GM23248 (cell line): ENCODE measurements at places on chromosomes 2 and 18. TPM values are rescaled to one million over a fixed set of nuclear protein-coding genes. Genes with fewer than 3 reads are reported as not detected.
A peak's percentile ranks its signal among the peaks of the same experiment; 100 is the strongest.

Gene KLHL29
- 4.7 and 6.4 TPM in 2 replicates for total RNA-seq

Gene ALLC
- total RNA-seq = not detected in 2 replicates

Gene ZSWIM2
- total RNA-seq = not detected in 2 replicates

Gene COL3A1
- 2,141 and 2,153 TPM in 2 replicates for total RNA-seq

Gene TMEM163
- not detected in 2 replicates for total RNA-seq

Gene ASPRV1
- under 0.01 and 0.86 TPM in 2 replicates for total RNA-seq

Gene CNGA3
- total RNA-seq = under 0.01 and 0.51 TPM in 2 replicates

Gene RPS27A
- 1,113 and 1,144 TPM in 2 replicates for total RNA-seq

Gene TXNDC9
- total RNA-seq = 63.4 and 75.1 TPM in 2 replicates

Gene CD302
- total RNA-seq = 8.0 and 13.9 TPM in 2 replicates

Gene VWA3B
- not detected in 2 replicates for total RNA-seq

GRCh38 chr18:79789901-79790890 is 7.5 kb upstream of the KCNG2 start:
- no peaks in the 10 kb centered on the region for H3K36me3 ChIP-seq
- no peak for DNase-seq
- peaks cover 14% of the 10 kb centered on the region; the same call in 1 of the 2 replicates for H3K4me1 ChIP-seq
- H3K4me3 ChIP-seq = no peak overlapping the region

DNA sequence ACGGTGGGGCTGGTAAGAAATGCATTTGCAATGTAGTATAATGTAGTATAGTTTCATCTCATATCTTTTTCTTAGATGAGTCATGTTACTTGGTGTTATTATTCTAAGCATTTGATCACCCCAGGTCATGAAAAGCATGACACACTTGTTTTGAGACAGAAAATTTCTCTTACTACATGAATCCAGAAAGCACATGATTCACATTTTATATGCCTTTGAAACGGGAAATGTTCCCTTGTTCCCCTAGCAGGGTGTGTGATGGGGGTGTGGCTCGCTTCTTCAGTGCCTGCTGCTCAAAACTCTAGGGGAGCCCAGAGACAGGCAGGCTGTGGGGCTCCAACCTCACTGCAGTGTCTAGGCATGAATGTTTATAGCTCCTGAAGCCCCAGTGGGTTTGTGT is 116.0 kb upstream of the RAB27B start:
- H3K27ac ChIP-seq = no peak overlapping the region
- DNase-seq = peak; percentile 79
- H3K27me3 ChIP-seq = no peaks in the 10 kb centered on the region
- no peak overlapping the region for H3K4me3 ChIP-seq

- peak; percentile 53 for DNase-seq
- no peak overlapping the region for H3K27ac ChIP-seq
- no peak overlapping the region for H3K4me3 ChIP-seq
- H3K4me1 ChIP-seq = 0 out of 2 replicates have a peak, but pooled peaks cover 8% of the 10 kb centered on the region
These were observed 228.0 kb upstream of the ID2 start for GRCh38 chr2:8453904-8454302.

DNA sequence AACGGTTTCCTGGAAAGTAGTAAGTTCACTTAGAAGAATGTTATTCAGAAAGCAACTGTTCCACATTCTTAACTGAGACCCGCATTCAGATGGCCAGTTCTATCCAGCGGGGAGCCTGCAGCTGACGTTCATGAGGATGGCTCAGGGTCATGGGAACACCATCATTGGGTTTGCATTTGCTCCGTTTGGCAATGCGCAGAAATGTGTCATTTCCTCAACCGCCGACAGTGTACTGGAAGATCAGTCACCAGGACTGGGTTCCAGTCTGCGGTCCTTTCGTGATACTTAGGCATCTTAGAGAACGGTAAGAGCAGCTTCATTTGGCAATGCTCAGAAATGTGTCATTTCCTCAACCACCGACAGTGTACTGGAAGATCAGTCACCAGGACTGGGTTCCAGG is 104.0 kb downstream of the DNER start:
- no peaks in the 10 kb centered on the region for H3K4me1 ChIP-seq
- no peak overlapping the region for H3K27ac ChIP-seq
- DNase-seq = no peak
- H3K4me3 ChIP-seq = no peak overlapping the region
- H3K36me3 ChIP-seq = no peaks in the 10 kb centered on the region
- no peaks in the 10 kb centered on the region for H3K27me3 ChIP-seq

- no peak for DNase-seq
- no peaks in the 10 kb centered on the region for H3K36me3 ChIP-seq
- H3K4me3 ChIP-seq = no peak overlapping the region
- H3K27me3 ChIP-seq = no peaks in the 10 kb centered on the region
- no peaks in the 10 kb centered on the region for H3K4me1 ChIP-seq
These were observed 19.4 kb downstream of the ACKR3 start for GRCh38 chr2:236588932-236589592.

DNA sequence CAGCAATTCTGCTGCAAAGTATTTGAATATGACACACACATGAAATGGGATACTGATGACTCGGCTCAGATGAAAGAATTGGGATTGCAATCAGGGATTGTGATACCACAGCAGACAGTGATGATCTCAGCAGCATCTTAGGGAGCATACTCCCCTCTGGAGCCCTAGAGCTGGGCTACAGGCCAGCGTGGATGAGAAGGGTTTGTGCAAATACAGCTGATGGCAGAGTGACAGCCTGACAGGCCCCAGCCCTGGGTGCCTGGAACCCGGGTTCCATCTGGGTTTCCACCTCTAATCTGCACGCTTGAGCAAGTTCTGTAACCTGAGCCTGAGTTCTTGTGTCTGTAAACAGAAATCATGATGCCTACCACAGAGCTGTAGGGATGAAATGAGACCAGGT is 418.0 kb downstream of the LRATD1 start:
- H3K27ac ChIP-seq = no peak overlapping the region
- no peaks in the 10 kb centered on the region for H3K36me3 ChIP-seq
- H3K4me3 ChIP-seq = no peak overlapping the region
- no peaks in the 10 kb centered on the region for H3K4me1 ChIP-seq

DNA sequence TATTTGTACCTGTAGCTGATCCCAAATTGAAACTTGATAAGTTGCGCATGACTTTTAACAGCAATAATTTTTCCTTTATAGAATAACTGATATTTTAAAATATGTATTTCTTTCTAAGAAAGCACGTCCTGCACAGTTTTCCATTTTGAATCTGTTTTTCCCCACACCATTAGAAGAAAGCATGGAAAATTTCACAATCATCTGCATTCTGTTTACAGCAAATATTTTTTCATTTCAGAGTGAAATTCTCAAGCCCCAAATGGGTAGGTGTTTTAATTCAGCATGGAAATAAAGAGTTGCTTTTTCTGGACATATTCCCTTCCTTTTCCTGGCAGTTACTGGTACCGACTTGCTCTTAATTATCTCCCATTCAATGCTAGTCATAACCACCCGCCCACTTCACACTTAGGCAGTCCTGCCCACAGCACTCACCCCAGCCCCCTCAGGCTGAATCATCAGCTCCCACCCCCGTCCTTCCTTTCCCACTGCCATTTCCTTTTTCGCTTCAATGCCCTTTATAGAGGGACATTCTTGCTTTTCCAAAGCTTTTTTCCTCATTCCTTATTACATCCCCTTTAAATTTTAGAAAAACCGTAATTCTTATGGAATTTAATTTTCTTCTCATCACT is 89.2 kb upstream of the GLS start:
- H3K36me3 ChIP-seq = no peaks in the 10 kb centered on the region
- H3K27me3 ChIP-seq = no peaks in the 10 kb centered on the region
- peak overlapping the region; percentile 43 for H3K4me3 ChIP-seq
- peaks cover 44% of the 10 kb centered on the region for H3K4me1 ChIP-seq
- peak overlapping the region; percentile 52 for H3K27ac ChIP-seq

- DNase-seq = no peak
- H3K4me1 ChIP-seq = no peaks in the 10 kb centered on the region
- H3K27ac ChIP-seq = no peak overlapping the region
- no peak overlapping the region for H3K4me3 ChIP-seq
- H3K27me3 ChIP-seq = no peaks in the 10 kb centered on the region
These were observed 20.0 kb upstream of the PTPN2 start for GRCh38 chr18:12904012-12904516.

GRCh38 chr2:208062113-208062512 is 36.8 kb upstream of the PLEKHM3 start:
- H3K4me3 ChIP-seq = no peak overlapping the region
- no peak overlapping the region for H3K27ac ChIP-seq
- peak; percentile 56 for DNase-seq
- H3K4me1 ChIP-seq = no peaks in the 10 kb centered on the region
- H3K36me3 ChIP-seq = no peaks in the 10 kb centered on the region

DNA sequence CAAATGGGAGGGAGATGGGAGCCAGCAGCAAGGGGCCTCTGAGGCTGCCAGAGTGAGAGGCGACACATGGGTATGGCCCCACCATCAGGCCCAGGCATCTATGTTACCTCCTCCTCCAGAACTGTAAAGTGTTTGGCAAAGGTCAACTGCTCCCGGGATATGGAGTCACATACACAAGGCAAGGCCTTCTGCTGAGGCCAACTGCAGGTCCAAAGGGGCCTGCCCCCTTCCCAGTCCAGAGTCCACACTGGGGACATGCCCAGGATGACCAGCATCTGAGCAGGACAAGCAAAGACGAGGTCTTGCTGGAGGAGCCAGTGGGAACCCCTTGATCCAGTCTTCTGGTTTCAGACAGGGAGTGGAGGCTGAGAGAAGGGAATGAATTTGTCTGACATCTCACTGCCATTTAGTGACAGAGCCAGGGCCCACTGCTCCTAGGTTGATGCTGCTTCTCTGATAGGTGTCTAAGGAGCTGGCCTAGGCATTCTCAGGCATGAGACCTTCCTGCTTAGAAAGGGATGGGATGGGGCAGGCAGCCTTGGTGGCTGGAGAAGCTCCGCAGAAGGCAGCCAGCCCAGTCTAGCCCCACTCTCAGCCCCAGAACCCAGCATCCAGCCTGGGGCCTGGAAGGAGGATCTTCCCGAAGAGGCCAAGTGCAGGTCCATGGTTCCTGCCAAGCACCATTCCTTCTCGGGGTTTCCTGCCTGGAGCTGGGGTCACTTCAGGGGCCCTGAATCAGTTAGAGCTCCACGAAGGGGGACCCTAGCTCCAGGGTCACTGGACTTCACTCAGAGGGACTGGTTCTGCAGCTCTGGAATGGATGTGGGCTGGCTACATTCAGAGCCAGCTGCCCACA is 26.4 kb downstream of the EMX1 start:
- peaks cover 12% of the 10 kb centered on the region for H3K4me1 ChIP-seq
- DNase-seq = no peak
- no peak overlapping the region for H3K27ac ChIP-seq
- H3K36me3 ChIP-seq = no peaks in the 10 kb centered on the region

- no peak overlapping the region for H3K4me3 ChIP-seq
- no peak for DNase-seq
- no peaks in the 10 kb centered on the region for H3K4me1 ChIP-seq
- no peaks in the 10 kb centered on the region for H3K36me3 ChIP-seq
- H3K27me3 ChIP-seq = no peaks in the 10 kb centered on the region
These were observed 1207.3 kb upstream of the FAM98A start for GRCh38 chr2:34806396-34806795.

- no peak overlapping the region for H3K27ac ChIP-seq
- H3K4me3 ChIP-seq = no peak overlapping the region
- no peaks in the 10 kb centered on the region for H3K27me3 ChIP-seq
These were observed 16.6 kb downstream of the DPP4 start for GRCh38 chr2:162057426-162057825.

DNA sequence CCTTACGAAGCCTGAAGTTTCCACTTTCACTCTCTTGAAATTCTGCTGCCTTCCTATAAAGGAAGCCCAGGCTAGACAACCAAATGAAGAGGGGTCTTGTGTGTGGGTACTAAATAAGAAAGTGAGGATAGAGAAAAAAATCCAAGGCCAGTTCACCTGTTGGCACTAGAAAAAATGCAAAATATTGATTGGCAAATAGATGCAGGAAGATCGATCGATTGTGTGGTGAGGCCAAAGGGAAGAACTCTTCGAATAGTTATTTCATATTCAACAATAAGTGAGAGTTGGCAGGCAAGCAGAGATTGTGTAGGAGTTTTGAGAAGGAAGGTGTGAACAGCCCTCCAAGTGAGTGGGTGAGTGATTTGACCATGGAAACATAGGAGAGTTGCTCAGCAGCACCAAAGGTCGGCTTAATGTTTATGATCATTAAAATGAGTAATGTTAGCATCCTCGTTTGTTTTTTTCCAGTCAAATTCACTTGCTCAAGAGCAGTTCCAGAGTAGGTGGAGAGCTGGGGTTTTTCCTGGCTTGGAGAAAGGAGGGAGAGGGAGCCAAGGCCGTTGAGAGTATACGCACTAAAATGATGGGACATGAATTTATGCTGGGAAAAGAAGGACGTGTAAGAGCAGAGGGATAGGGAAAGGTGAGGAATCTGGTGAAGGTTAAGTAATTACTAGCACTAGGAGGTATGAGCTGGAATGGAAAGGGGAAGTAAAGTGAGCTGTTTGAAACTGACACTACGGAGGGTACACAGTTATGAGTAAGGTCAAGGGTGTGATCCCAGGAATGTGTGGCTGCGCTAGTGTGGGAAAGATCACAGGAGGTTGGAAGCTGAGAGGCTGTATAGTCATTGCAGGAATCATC is 1.1 kb upstream of the NAPG start:
- peak; percentile 74 for DNase-seq
- H3K27me3 ChIP-seq = no peaks in the 10 kb centered on the region
- H3K4me1 ChIP-seq = peaks cover 20% of the 10 kb centered on the region
- H3K4me3 ChIP-seq = peak overlapping the region; percentile 87

GRCh38 chr18:78966793-78967106 is 12.9 kb upstream of the SALL3 start:
- H3K27me3 ChIP-seq = no peaks in the 10 kb centered on the region
- H3K27ac ChIP-seq = no peak overlapping the region
- no peaks in the 10 kb centered on the region for H3K4me1 ChIP-seq
- no peaks in the 10 kb centered on the region for H3K36me3 ChIP-seq

DNA sequence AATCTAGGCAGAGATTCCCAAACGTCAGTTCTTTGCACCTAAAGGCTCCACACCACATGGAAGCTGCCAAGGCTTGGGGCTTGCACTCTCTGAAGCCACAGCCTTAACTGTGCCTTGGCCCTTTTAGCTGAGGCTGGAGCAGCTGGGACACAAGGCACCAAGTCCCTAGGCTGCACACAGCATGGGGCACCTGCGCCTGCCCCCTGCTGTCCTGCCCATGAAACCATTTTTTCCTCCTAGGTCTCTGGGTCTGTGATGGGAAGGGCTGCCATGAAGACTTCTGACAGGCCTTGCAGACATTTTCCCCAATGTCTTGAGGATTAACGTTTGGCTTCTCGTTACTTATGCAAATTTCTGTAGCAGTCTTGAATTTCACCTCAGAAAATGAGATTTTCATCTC is 241.5 kb downstream of the OSR1 start:
- no peak for DNase-seq
- H3K36me3 ChIP-seq = no peaks in the 10 kb centered on the region
- no peak overlapping the region for H3K4me3 ChIP-seq
- H3K27ac ChIP-seq = no peak overlapping the region
- H3K27me3 ChIP-seq = no peaks in the 10 kb centered on the region

GRCh38 chr2:45789317-45789716 is 137.8 kb downstream of the PRKCE start:
- DNase-seq = no peak
- H3K27me3 ChIP-seq = no peaks in the 10 kb centered on the region
- H3K27ac ChIP-seq = no peak overlapping the region
